ENCODE measurements at places on chromosomes 11 and 22. TPM values are rescaled to one million over a fixed set of nuclear protein-coding genes. Genes with fewer than 3 reads are reported as not detected.
A peak's percentile ranks its signal among the peaks of the same experiment; 100 is the strongest.

DNA sequence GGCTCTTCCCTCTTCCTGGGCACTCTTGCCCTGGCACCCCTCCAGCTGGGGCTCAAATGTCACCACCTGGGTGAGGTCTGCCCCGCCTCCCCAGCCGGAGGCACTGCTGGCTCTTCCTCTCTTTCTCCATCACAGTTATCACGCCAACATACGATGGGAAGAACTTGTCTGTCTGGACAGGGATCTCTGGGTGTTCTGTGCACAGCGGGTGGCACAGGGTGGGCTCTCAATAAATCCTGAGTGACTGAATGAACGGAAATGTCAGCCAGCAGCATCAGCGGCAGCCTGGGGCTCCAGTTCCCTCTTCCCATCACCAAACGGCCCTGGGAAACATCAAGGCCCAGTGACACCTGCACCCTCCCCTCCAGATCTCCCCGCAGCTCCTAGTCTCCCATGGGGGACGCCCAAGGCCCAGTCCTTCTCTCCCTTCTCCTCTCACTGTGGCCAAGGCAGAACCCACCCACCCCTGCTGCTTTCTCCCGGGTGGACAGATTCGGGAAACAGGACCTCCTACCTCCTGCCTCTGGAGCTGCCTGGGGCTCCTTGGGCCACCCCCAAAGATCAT lies 440 bp upstream of the SLC25A45 start:
- H3K36me3 ChIP-seq: no peaks in the 10 kb centered on the region
- peak overlapping the region; percentile 79 for H3K27ac ChIP-seq
- DNase-seq: no peak
- no peaks in the 10 kb centered on the region for H3K27me3 ChIP-seq

- H3K27ac ChIP-seq: no peak overlapping the region
- no peaks in the 10 kb centered on the region for H3K27me3 ChIP-seq
- no peaks in the 10 kb centered on the region for H3K4me1 ChIP-seq
- no peaks in the 10 kb centered on the region for H3K36me3 ChIP-seq
- no peak overlapping the region for H3K4me3 ChIP-seq
Observed at GRCh38 chr11:1784761-1785650, 21.3 kb upstream of the CTSD start.

GRCh38 chr11:62860835-62861563 lies 19.7 kb upstream of the SLC3A2 start:
- peaks cover 62% of the 10 kb centered on the region for H3K4me1 ChIP-seq
- peak overlapping the region; percentile 85 for H3K27ac ChIP-seq
- peak overlapping the region; percentile 47 for H3K4me3 ChIP-seq
- peak; percentile 44 for DNase-seq
- peaks cover 16% of the 10 kb centered on the region for H3K36me3 ChIP-seq

GRCh38 chr11:67644472-67645418 lies 5.2 kb upstream of the TBX10 start:
- no peak overlapping the region for H3K4me3 ChIP-seq
- H3K36me3 ChIP-seq: no peaks in the 10 kb centered on the region
- DNase-seq: peak; percentile 67
- peaks cover 47% of the 10 kb centered on the region for H3K4me1 ChIP-seq

Gene P2RY6
- not detected for total RNA-seq

DNA sequence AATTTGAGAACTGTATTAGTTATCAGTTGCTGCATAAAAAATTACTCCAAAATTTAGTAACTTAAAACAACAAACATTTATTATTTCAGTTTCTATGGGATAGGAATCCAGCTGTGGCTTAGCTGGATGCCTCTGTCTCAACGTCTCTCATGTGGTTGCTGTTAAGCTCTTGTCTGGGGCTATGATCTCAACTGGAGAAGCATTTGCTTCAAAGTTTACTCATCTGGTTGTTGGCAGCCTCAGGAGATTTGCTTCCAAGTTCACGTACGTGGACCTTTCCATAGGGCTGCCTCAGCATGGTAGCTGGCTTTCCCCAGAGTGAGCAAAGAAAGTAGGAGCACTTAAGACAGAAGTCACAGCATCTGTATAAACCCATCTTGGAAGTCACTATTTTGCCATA lies 144.9 kb upstream of the SESN3 start:
- no peaks in the 10 kb centered on the region for H3K4me1 ChIP-seq
- no peaks in the 10 kb centered on the region for H3K36me3 ChIP-seq
- no peak for DNase-seq
- H3K27me3 ChIP-seq: no peaks in the 10 kb centered on the region
- H3K4me3 ChIP-seq: no peak overlapping the region
- H3K27ac ChIP-seq: no peak overlapping the region

DNA sequence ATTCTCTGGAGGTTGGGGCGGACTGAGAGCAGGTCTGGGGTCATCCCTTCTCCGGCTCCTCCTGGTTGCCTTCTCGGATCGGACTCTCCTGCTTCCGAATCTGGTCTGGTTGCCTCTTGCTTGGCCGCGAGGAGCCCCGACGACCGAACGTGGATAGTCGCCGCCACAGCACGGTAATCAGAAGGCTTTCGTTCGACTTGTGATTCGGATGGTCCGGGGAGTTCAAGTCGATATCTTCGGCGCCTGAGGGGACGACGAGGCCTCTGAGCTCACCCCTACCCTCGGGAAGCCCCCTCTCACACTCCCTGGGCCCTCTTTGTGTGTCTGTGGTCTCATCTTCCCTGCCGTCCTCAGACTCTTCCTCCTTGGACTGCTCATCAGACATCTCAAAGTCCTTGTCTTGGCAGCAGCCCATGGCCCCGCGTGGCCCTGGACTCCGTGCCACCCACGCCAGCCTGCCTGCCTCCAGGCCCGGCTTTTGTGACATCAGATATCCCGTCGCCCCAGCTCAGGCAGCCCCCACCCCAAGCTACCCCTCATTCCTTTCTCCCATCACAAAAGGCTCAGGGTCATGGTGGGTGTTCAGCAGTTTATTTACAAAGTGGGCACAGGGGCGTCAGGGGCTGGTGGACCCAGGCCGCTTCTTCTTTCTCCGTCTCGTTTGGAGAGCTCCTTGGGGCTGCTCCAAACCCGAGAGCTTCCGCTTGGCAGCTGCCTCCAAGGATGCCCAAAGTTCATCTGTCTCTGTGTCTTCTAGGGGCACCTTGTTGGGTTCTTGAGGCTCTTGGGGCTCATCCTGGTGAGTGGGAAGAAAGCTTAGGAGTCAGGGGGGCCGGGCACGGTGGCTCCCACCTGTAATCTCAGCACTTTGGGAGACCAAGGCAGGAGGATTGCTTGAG lies at the start of gene TEX54:
TSS of gene TEX54 (minus strand) at position 506 of the 899 bp plus-strand sequence.
- H3K27me3 ChIP-seq: no peaks in the 10 kb centered on the region
- peaks cover 29% of the 10 kb centered on the region for H3K36me3 ChIP-seq
- no peak for DNase-seq
- H3K27ac ChIP-seq: no peak within 1 kb of the TSS
- peak within 1 kb of the TSS; percentile 95 for H3K4me3 ChIP-seq
- H3K4me1 ChIP-seq: peaks cover 27% of the 10 kb centered on the region

DNA sequence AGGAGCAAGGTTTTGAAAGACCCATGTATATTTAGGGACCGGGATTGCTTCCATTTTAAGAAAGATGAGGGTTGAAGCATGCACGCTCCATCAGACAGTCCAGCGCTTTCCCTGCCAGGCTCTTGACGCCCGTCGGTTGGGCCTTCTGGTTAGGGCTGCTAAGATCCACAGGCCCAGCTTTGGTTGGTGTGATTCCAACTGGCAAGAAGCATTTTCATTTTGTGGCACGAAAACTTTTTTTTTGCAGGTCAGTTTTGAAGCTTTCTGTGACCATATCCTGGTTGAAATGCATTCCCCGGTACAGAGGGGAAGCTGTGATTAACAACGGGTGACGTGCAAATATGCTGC lies 34.3 kb upstream of the MPPED1 start:
- no peak overlapping the region for H3K27ac ChIP-seq
- H3K4me1 ChIP-seq: no peaks in the 10 kb centered on the region
- H3K27me3 ChIP-seq: no peaks in the 10 kb centered on the region
- no peaks in the 10 kb centered on the region for H3K36me3 ChIP-seq
- DNase-seq: no peak
- no peak overlapping the region for H3K4me3 ChIP-seq

Gene PDXP
- total RNA-seq: 75.3 TPM

- H3K27me3 ChIP-seq: no peaks in the 10 kb centered on the region
- H3K36me3 ChIP-seq: no peaks in the 10 kb centered on the region
- no peak overlapping the region for H3K27ac ChIP-seq
Observed at GRCh38 chr11:71179877-71180605, 72.3 kb downstream of the SHANK2 start.

DNA sequence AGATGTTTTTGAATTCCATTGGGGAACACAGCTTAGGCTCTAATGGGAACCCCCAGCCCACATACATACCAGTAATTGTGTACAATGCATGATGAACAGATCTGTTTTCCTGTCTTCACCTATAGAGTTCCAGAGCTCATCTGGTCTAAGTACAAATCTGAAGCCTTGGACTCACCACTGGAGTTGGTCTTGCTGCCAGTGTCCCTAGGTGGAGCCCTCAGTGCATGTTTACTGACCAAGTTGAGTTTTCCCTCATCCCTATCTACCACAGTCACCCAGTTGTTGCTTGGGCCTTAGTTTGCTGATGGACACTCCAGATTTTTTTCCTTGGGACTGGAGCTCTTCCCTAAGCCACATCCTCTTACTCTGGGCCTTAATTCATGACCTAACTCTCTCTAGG lies 159.2 kb upstream of the DDI1 start:
- peak overlapping the region; percentile 94 for H3K27ac ChIP-seq
- DNase-seq: peak; percentile 76
- H3K27me3 ChIP-seq: no peaks in the 10 kb centered on the region

DNA sequence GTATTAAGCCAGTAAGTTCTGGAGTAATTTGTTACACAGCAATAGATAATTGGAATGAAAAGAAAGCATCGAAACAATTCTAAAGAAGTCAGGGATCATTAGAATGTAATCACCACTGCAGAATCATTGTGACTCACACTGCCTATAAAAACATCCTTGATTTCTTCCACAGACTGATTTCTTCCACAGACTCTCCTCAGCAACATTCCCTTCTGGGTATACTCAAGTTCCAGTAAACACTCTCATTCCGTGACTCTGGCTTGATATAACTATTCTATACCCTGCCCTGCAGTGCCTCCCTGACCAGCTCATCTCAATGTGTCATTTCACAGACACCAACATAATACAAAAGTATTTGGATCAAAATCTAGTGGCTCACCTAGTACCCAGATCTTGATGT lies 120.5 kb downstream of the BBOX1 start:
- H3K36me3 ChIP-seq: no peaks in the 10 kb centered on the region
- DNase-seq: no peak
- H3K4me1 ChIP-seq: no peaks in the 10 kb centered on the region
- no peaks in the 10 kb centered on the region for H3K27me3 ChIP-seq
- no peak overlapping the region for H3K4me3 ChIP-seq

DNA sequence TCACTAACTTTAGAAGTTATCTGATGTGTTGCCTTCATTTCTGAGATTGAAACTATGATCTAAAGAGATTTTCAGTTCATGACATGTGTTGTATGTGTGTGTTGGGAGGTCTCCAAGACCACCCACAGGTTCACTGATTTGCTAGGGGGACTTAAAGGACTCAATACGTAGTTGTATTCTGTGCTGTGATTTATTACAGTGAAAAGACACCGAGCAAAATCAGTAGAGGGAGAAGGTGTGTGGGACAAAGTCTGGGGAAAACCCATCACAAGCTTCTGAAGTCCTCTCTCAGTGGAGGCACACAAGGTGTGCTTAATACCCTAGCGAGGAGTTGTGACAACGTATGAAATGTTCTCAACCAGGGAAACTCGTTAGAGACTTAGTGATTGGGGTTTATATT lies 35.6 kb downstream of the RNF169 start:
- H3K27me3 ChIP-seq: no peaks in the 10 kb centered on the region
- H3K4me1 ChIP-seq: peaks cover 73% of the 10 kb centered on the region
- peak overlapping the region; percentile 60 for H3K4me3 ChIP-seq
- no peak for DNase-seq
- H3K36me3 ChIP-seq: peaks cover 2% of the 10 kb centered on the region

- no peak overlapping the region for H3K27ac ChIP-seq
- no peak overlapping the region for H3K4me3 ChIP-seq
- no peaks in the 10 kb centered on the region for H3K27me3 ChIP-seq
- H3K4me1 ChIP-seq: no peaks in the 10 kb centered on the region
Observed at GRCh38 chr22:36874309-36874696, 13.5 kb downstream of the NCF4 start.

- H3K4me3 ChIP-seq: no peak overlapping the region
- H3K27ac ChIP-seq: no peak overlapping the region
- DNase-seq: no peak
- no peaks in the 10 kb centered on the region for H3K27me3 ChIP-seq
- H3K4me1 ChIP-seq: no peaks in the 10 kb centered on the region
Observed at GRCh38 chr11:83751041-83751440, 464.9 kb upstream of the CCDC90B start.

- peaks cover 6% of the 10 kb centered on the region for H3K4me1 ChIP-seq
- DNase-seq: no peak
- H3K36me3 ChIP-seq: no peaks in the 10 kb centered on the region
- H3K27ac ChIP-seq: no peak overlapping the region
Observed at GRCh38 chr11:14422052-14422813, 63.2 kb upstream of the RRAS2 start.

Gene LGR4
- total RNA-seq: 0.04 TPM

Gene UBQLN3
- total RNA-seq: 0.37 TPM

Gene NAV2
- not detected for total RNA-seq
